ENCODE measurements at places on chromosomes 11 and 22. TPM values are rescaled to one million over a fixed set of nuclear protein-coding genes. Genes with fewer than 3 reads are reported as not detected.
A peak's percentile ranks its signal among the peaks of the same experiment; 100 is the strongest.

The CD3E gene
- total RNA-seq: 0.28 TPM

GRCh38 chr11:34890812-34891211 lies 25.4 kb downstream of the APIP start:
- no peak overlapping the region for H3K4me3 ChIP-seq
- H3K27ac ChIP-seq: no peak overlapping the region
- H3K4me1 ChIP-seq: no peaks in the 10 kb centered on the region

DNA sequence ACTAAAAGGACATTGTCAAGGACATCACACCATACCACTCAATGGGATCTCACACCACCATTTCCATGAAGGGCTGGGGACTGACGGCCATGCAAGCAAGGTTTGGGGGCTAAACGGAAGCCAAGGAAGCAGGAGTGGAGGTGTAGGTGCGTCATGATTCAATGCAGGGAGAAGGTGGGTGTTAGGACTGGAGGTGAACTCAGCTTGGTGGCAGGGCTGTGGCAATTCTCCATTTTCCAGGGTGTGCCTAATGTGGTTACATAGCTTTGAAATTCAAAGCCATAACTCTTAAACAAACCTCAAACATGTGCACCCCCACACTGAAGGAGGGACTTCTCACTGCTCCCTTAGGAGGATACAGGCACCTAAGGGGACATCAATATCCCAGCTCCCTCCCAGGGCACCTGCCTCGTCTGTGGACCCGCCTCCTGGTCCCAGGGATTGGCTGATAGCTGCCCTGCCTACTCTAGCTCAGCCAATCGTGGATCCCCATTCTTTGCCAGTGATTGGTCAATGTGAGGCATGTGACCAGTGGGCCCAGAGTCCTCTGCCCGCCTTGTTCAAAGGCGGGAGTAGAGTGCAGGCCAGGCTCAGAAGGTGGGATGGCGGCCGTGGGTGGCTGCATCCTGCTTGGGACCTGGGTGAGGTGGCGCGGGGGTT lies 64.6 kb downstream of the CTTN start:
- no peak overlapping the region for H3K27ac ChIP-seq
- H3K4me1 ChIP-seq: no peaks in the 10 kb centered on the region
- DNase-seq: no peak
- no peaks in the 10 kb centered on the region for H3K27me3 ChIP-seq
- no peak overlapping the region for H3K4me3 ChIP-seq

DNA sequence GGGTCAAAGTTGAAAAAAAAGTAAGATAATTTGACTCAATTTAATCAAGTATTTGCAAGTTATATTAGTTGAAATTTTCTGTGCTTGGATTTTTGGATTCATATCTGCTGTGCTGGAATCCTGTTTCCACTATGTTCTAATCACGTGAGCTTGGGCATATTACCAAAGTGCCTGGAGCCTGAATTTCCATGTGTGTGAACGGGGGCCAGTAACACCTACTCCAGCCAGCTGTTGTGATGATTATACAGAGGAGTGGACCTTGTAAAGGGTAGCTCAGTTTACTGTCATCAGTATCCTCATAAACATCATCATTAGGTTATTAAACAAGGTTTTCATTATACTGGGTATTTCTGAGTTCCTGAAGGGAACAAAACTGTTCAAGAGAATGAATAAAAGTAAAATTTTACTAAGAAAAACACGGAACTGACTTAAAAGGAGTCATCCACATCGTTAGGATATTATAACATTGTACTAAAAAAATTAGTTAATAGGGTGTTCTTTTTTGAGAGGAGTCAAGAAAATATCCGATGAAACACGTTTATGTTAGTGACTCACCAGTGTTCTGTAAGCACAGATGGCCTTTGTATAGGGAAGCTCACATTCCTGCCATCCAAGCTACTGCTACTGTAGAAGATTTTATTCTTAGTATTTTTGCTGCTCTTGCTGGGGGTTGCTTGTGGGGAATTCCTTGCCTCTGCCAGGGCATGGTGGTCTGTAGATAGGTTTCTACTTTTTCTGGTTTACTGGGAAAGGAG lies 144.1 kb downstream of the ARHGAP42 start:
- no peaks in the 10 kb centered on the region for H3K27me3 ChIP-seq
- H3K4me1 ChIP-seq: no peaks in the 10 kb centered on the region
- no peak for DNase-seq
- no peaks in the 10 kb centered on the region for H3K36me3 ChIP-seq
- H3K27ac ChIP-seq: peak overlapping the region; percentile 34

- DNase-seq: no peak
- peaks cover 6% of the 10 kb centered on the region for H3K36me3 ChIP-seq
- peaks cover 10% of the 10 kb centered on the region for H3K4me1 ChIP-seq
- no peak overlapping the region for H3K27ac ChIP-seq
These were observed 53.3 kb downstream of the TPCN2 start for GRCh38 chr11:69101792-69102695.
